ENCODE measurements at places on chromosomes 12 and 14. TPM values are rescaled to one million over a fixed set of nuclear protein-coding genes. Genes with fewer than 3 reads are reported as not detected.

DNA sequence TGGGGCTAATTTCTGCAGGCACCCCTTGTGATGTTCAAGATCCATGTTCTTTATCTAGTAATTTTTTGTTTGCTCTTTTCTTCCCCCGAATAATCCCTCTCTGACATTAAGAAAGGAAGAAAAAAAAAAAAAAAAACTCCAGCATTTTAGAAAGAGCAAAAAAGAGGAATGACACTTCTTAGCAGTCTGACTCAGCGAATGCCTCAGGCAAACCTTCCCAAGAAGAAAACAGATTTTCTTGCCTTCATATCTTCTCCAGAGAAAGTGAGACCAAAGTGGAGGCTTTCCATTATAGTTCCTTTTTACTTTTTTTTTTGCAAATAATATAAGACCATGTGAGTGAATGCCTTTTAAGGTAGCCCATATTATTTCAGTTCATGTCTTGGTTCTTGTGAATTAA lies 479.0 kb upstream of the SYT1 start:
- no peak overlapping the region for H3K27ac ChIP-seq
- no peak for DNase-seq
- no peaks in the 10 kb centered on the region for H3K4me1 ChIP-seq
- no peak overlapping the region for H3K4me3 ChIP-seq
- no peaks in the 10 kb centered on the region for H3K27me3 ChIP-seq

- H3K27me3 ChIP-seq: peaks cover 2% of the 10 kb centered on the region
- peaks cover 29% of the 10 kb centered on the region for H3K4me1 ChIP-seq
- H3K27ac ChIP-seq: peak overlapping the region; percentile 84
- peak; percentile 29 for DNase-seq
Measured at GRCh38 chr12:101407049-101407435, 530 bp downstream of the ARL1 start.

Gene WSCD2
- total RNA-seq: not detected

GRCh38 chr12:3350432-3350831 lies 140.6 kb upstream of the PRMT8 start:
- H3K4me1 ChIP-seq: no peaks in the 10 kb centered on the region
- no peak overlapping the region for H3K4me3 ChIP-seq
- peaks cover 3% of the 10 kb centered on the region for H3K27me3 ChIP-seq
- no peak overlapping the region for H3K27ac ChIP-seq

GRCh38 chr14:49950275-49951228 lies 57.7 kb downstream of the ARF6 start:
- no peak overlapping the region for H3K27ac ChIP-seq
- no peak for DNase-seq
- peaks cover 14% of the 10 kb centered on the region for H3K36me3 ChIP-seq
- no peaks in the 10 kb centered on the region for H3K27me3 ChIP-seq
- H3K4me1 ChIP-seq: peaks cover 49% of the 10 kb centered on the region

Gene ZC2HC1C
- 2.4 TPM for total RNA-seq

DNA sequence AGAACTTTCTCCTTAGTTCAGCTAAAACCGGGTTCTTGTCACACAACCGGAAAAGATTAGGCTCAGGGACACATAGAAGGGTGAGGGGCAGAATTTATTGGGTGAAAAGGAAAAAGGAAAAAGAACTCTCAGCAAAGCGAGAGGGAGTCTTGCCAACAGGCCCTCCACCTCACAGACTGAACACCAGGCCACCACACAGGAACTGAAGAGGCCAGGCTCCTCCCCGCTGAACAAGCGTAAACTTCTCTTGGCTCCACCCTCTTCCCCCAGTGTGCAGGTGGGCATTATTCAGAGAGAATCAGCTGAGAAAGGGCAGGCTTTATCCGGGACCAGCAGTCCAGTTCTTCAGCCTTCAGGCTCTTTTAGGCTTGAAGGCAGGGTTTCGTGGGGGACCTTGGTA lies 125.6 kb upstream of the FGD4 start:
- peak overlapping the region; percentile 26 for H3K27ac ChIP-seq
- H3K4me1 ChIP-seq: peaks cover 13% of the 10 kb centered on the region
- no peaks in the 10 kb centered on the region for H3K36me3 ChIP-seq
- DNase-seq: no peak

Gene TTC6
- total RNA-seq: not detected
